NCI-H2029 (cell line): ENCODE measurements at places on chromosomes 5 and 9.

GRCh38 chr9:7169717-7170389 is 412.1 kb downstream of the KDM4C start:
- no peak for DNase-seq

DNA sequence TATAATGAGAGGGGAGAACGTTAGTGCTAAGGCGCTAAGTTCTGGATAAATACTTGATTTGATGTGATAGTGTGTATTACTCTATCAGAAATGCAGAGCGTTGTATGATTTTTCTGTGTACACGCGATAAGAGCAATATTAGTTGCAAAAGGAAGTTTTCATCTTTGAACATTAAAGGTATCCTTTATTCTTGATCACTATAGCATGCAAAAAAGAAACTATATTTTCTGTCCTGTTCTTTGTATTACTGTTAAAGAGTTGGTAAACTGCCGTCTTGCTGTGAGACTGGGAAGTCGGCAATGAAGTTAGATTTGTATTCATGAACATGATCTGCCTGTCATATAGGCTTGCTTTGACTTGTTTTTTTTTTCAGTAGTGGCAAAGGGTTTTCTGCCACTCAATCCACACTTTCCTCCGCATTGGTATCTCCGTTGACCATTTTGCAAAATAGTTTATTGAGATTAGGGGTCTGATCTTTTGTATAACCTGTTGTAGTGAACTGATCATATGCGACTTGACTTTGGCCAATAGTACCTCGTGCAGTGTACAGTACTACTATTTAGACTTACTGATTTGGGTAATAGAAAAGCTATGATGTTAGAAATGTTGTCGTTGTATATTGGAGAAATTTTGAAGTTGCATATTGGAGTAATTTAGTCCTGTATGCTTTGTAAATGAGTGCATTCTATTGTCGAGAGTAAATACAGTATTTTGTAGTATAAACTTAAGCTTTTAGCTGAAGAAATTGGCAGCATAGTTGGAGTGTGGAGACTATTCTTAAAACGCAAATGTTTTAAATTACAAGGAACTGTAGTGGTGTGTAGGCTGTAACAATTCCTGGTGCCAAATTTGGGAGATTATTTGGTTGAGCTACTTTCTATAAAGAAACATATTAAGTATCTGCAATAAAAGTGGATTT is 1.7 kb downstream of the DENND4C start:
- no peak for DNase-seq

- DNase-seq = peak; percentile 22
Measured at GRCh38 chr5:112366987-112367386, 52.1 kb downstream of the EPB41L4A start.

- no peak for DNase-seq
Measured at GRCh38 chr9:134172198-134173126, 8.1 kb upstream of the RNU6ATAC start.

DNA sequence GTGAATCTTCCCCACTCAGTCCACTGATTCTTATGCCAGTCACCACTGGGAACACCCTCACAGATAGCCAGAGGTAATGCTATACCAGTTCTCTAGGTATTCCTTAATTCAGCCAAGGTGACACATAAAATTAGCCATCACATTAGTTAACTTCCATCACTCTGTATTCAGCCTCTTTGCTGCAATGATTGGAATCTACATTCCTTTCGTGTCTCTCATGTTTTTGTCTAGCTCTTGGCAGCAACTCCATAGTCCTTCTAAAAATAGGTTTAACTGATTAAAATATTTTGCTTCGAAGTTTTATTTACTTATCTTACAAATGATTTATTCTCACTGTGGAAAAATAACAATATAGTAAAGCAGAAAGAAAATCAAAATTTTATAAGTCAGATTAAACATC is 19.6 kb upstream of the RNF20 start:
- DNase-seq = no peak

DNA sequence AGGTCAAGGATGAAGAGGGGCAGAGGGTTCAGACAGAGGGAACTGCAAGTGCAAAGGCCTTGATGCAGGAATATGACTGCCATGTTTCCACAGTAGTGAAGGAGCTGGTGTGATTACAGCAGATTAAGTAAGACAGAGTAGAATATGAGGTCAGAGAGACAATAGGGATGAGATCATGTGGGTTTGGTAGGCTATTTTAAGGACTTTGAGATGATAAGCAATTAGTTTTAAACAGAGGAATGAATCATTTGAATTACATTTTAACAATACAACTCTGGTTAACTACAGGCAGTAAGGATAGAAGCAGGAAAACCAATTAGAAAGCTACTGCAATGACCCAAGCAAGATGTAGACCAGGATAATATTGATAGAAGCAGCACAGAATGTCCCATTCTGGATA is 7.7 kb downstream of the CENPK start:
- DNase-seq = no peak

- DNase-seq = peak; percentile 26
Measured at GRCh38 chr5:60668686-60669304, 31.2 kb downstream of the DEPDC1B start.

DNA sequence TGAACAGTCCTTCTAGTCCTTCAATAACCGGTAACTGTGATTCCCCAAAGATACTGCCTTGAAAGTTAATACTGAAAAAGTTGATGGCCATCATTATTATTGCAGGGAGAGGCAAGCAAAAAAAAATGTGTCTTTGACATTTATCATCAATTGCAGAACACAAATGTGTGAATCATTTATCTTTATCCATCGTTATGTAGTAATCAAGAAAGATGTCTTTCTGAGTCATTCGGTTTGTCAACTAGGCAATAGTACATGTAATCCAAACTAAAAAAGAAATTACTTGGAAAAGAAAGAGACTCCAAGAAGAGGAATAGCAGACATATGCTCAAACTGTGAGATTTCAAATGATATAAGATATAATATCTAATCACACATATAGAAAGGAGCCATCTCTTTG is 473.0 kb downstream of the CETN3 start:
- DNase-seq = no peak

DNA sequence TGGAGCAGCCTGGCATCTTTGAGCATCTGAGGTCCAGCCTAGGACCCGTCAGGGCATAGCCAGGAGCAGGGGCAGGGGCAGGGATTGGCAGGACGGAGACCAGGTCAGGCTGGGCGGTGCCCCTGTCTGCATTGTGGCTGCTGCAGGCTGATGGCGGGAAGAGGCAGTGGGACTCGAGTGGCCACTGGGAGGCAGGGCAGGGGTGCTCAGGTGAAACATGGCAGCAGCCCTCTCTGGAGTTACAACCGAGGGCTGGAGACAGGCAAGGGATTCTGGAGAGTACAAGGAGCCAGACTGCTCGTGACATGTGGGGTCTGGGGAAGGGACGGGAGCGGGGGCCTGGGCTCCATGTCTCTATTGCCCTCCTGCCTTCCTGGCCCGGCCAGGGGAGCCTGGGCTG is 97.4 kb upstream of the RAPGEF1 start:
- DNase-seq = no peak

DNA sequence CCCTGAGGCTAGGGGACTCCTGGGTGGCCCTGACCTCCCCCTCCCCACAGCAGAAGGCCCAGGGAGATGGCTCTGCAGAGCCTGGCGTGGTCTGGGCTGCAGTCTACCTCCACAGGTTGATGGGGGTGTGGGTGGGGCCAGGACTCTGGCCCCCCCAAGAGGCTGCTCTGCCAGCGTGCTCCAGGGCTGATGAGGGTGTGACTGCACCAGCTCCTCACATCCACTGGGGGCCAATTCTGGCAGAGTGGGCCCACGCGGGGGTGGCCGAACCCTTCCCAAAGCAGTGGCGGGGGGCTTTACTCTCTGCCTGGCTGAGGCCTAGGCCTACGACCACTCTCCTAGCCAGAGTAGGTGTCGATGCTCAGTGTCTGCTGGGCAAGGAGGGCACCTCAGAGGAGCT is 28.0 kb upstream of the UBAC1 start:
- DNase-seq = no peak

DNA sequence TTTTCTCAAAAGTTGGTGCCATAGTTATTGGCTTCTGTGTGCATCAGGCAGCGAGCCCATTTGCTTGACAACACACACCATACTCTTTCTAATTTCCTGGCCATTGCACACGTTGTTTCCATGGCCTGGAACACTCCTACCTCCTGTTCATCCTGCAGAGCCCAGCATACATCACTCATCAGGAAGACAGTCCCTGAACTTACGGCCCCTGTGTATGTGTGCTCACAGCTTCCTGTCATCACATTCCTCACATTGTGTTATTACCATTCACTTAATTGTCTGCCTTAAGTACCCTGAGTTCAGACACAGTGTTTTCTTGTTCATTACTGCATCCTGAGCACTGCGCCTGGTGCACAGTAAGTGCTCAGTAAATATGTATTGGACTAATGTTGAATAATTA is 355.9 kb downstream of the PRELID2 start:
- DNase-seq = no peak

DNA sequence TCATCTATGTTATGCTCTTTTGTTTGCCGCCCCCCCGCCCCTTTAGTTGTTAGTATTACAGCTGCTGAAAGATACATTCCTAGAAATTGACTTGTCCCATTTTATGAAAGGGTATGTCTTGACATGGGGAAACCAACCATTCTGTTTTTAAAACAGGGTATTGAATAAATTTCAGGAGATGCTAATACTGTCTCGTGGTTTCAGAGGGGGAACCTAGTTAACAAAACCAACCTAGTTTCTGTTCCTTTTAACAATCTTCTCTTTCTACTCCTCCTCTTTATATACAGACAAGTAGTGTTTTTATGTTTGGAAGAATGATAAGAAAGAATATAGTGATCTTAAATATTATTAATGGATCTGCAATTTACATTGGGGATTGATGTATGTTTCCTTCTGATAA is 3.5 kb downstream of the PIP5K1B start:
- no peak for DNase-seq

- DNase-seq = no peak
Measured at GRCh38 chr5:171823269-171823668, 37.7 kb downstream of the SMIM23 start.

GRCh38 chr5:175623088-175623487 is 34.8 kb upstream of the HRH2 start:
- DNase-seq = no peak
